T1000 (cell line): ENCODE measurements at places on chromosomes 7 and 10.
A peak's percentile ranks its signal among the peaks of the same experiment; 100 is the strongest.

- no peak for DNase-seq
These were observed 522.7 kb upstream of the FZD8 start for GRCh38 chr10:36164556-36165504.

DNA sequence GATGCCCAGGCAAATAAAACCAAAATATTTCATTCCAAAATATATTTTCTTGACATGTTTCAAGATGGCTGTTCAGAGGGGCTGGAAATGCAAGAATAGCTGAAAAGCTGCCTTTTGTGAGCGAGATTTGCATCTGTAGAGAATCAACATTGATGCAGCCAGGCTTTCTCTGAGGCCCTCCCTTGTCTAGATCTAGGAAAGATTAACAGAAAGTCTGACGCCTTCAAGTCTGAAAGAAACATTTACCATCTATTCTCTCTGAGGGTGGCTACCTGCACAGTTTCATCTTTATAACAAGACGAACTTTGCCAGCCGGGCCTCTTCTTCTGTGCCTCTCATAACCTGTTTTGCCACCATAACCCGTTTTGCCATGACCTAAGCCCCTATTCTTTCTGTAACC lies 170.2 kb downstream of the AKR1D1 start:
- no peak for DNase-seq

DNA sequence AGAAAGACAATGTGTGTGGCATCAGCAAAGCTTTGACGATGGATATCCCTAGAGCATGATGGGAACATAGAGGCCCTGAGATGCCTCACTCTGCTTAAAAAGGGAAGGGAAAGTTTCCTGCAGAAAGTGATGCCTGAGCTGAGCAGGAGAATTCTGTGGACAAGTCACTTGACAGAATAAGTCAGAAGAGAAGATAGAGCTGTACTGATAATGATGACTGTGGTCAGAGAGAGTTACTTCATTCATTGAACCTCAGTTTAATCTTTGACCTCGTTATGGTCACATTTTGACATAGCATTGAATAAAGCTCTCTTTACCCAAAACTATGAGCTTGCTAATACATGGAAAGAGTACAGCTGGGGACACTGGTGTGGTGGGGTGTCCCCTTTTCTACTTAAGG lies 7.6 kb downstream of the CUBN start:
- no peak for DNase-seq

DNA sequence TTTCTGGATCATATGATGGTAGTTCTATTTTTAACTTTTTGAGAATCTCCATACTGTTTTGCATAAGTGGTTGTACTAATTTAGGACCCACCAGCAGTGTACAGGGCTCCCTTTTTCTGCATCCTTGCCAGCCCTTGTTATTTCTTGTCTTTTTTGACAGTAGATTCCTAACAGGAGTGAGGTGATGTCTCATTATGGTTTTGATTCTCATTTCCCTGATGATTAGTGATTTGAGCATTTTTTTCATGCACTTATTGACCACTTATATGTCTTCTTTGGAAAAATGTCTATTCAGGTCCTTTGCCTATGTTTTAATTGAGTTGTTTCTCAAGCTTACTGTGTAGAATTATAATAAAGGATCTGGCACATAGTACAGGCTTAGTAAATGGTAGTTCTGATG lies 238.8 kb upstream of the BMPER start:
- DNase-seq, result no peak

- DNase-seq, result no peak
These were observed 13.9 kb upstream of the SH2D4B start for GRCh38 chr10:80523773-80524172.

GRCh38 chr10:109824206-109824605 lies 99.1 kb downstream of the XPNPEP1 start:
- DNase-seq, result no peak

- no peak for DNase-seq
These were observed 48.3 kb upstream of the SEPHS1 start for GRCh38 chr10:13396369-13396768.

GRCh38 chr7:4815609-4816418 lies 40.4 kb downstream of the AP5Z1 start:
- no peak for DNase-seq

DNA sequence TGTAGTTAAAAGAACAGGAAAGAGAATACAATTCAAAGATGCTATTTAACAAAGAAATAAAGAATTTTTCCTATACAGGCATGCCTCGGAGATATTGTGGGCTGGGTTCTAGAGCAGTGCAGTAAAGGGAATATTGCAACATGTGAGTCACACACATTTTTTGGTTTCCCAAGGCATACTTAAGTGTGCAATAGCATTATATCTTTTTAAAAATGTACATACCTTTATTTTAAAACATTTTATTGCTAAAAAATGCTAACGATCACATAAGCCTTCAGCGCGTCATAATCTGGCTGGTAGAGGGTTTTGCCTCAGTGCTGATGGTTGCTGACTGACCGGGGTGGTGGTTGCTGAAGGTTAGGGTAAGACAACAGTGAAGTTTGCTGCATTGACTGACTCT lies 54.4 kb downstream of the ESYT2 start:
- no peak for DNase-seq

DNA sequence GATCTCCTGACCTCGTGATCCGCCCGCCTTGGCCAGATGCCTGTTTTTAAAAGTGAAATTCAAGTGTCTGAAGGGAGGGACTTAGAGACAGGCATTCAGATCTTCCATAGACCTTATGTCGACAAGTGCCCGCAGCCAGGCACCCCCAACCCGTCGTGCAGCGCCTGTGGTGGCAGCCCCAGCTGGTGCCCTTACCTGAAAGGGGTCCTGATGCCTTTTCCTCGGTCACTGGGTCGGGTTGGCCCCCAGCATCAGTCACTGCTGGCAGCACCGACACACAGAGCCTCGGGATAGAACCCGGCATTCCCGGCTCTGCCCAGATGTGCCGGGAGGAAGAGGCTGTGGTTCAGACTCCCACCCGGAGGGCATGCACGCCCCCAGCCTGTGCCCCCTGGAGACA lies 23.3 kb downstream of the LRRC27 start:
- DNase-seq, result no peak

- no peak for DNase-seq
These were observed 8.2 kb upstream of the OPTN start for GRCh38 chr10:13091801-13092200.

DNA sequence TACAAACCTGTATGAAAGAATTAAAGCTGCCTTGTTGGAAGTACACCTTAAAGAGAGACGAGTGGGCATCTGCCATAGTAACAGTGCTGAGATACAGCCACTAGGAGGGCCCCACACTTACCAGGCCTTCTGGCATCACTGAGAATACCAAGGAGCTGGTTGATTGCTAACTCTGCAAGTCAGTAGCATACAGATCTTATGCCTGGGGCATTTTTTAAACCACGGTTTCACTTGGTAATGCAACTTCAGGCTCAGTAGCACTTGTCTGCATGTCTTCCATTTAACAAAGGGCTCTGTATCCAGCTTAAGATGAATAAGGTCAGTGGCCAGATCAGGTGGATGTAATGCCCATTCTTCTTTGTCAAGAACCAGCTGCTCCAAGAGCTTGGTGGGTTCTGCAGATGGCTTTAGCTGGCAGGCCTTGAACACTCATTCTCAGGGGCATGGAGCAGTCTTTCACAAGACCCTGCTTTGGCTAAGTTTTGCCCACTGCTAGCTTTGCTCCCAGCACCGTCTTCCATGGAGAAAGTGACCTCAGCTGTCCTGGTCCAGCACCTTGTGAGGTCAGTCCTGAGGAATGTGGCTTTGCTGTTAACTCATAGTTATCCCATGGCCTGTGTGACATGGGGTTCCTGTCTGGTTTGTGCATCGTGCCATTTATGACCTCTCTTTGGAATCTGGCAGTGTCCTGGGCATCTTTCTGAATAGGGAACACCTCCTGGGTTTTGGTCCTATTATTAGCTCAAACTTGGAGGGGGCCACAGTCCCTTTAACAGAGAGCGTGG lies 68.1 kb downstream of the BMPER start:
- DNase-seq, result no peak

DNA sequence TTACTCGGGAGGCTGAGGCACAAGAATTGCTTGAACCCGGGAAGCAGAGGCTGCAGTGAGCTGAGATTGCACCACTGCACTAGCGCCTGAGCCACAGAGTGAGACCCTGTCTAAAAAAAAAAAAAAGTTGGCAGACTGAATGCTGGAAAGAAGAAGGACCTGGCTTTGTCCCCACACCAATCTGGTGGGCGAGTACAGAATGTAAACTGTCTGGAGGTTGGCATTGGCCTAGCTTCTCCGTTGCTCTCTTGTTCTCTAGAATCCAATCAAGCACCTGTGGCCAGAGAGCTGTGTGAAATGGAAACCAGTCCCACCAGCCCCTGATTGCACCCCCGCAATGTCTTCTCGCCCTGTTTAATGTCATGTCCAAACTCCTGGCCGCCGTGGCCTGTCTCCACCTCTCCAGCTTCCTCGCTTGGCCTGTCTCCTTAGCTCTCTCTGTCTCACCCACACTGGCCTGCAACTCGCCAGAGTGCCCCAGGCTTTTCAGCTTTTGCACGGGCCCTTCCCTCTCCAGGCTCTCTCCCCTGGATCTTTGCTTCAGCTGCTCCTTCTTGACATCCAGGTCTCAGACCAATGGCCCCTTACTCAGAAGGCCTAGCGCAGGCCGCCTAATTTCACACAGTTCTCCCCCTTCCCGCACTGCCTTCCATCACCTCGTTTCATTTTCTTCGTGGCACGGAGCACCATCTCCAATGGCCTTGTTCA lies 670 bp upstream of the AGK start:
- DNase-seq, result no peak

DNA sequence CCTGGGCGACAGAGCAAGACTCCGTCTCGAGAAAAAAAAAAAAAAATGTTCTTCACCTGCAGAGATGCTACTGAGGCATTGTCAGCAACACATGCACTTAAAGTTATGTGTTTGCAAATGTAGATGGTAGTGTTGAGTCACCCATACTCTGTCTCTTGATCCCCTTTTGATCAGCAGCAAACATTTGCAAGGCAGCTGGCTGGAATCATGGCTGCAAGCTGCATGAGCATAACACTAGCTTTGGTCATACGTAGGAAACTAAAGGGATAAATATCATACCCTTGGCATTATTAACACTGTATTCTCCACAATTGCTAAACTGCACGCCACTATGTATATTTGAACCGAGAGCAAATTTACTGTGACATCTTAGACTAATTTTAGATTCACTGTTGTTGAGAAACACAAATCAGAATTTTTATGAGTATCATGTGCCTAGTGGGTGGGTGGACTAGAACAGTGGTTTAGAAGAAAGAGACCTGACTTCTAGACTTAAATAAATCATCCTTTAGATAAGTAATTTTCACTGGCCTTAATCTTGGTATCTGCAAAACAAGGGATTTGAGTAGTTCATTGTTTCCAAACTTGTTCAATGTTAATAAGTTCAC lies 229.3 kb upstream of the MEOX2 start:
- DNase-seq, result no peak

DNA sequence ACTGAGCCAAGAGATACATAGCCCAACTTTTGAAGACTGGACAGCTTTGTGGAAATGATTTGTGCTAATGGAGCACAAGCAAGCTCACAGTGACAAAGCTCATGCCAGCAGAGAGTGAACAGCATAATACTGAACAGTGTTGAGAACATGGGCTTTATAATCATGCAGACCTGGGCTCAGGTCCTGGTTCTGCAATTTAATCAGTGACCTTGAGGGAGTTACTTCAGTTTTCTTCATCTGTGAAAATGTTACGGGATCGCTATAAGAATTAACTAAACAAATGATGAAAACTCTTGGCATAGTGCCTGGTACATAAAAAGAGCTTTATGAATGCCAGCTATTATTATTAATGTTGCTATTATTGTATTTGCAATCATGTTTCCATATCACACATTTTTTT lies 690.5 kb upstream of the LRRN3 start:
- DNase-seq, result no peak

GRCh38 chr10:56181607-56182006 lies 179.5 kb downstream of the ZWINT start:
- DNase-seq, result no peak

- DNase-seq, result peak; percentile 27
These were observed 260.3 kb downstream of the SNX13 start for GRCh38 chr7:17680026-17680425.

- DNase-seq, result no peak
These were observed 631.5 kb upstream of the NRP1 start for GRCh38 chr10:33965795-33966581.

GRCh38 chr10:129942936-129943715 lies 20.9 kb downstream of the EBF3 start:
- DNase-seq, result no peak

GRCh38 chr10:47121336-47121735 lies 178.7 kb upstream of the GDF10 start:
- DNase-seq, result no peak

DNA sequence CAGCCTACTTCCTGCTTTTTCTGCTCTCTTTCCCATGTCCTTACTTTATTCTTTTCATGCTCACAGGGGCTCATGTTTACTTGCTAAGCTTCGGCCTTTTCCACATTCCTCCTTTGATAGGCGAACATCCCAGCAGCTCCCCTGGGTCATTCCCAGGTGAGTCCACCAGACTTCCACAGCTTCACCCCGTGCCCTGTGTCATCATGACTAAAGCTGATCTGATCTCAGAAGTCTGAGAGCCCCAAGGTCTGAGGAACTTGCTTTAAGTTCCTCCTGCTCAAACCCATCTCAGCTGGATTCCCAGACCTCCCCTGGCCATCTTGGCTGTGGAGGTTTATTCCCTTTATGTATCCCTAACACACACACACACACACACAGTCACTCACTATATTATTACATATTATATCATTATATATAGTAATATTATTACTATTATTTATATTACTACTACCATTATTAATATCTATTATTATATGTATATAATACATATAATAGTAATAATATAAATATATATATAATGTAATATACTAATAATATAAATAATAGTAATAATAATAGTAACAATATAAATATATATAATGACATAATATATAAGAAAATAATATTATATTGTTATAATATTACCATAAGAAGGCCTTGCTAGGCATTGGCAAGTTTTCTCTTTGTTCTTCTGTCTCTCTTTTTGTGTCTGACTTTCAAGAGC lies 295.9 kb downstream of the PTEN start:
- no peak for DNase-seq

DNA sequence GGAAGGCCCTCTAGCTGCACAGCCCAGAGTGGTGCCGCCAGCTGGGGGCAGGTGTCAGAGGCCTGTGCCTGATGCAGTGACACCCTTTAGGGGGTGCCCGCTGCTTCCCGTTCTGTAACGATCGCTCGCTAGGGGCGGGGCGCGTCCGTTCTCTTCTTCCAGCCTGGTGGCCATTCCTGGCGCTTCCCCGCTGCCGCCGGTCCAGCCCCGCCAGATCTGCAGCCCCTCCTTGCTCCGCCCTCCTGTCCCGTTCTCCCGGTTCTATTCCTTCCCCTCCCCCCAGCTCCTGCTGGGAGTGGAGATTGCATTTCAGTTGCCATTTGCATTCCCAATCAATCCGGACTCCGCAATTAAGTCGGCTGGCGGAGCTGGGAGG lies 39.2 kb downstream of the AGAP3 start:
- no peak for DNase-seq

DNA sequence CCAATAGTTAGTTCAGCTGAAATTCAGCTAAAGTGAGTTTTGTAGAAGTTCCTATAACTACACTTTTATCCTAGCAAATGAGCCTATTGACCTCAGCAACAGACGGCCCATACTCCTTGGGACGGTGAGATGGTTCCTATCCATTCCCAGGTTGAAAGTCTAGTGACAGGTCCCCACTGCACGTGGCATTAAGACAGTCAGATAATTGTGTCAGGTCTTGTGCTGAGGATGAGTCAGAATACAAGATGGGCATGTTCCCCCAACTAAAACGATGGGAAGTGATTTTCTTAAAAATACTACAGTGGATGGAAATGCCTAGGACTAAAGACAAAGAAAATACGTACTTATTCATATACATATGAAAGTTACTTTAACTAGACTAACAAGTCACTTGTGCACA lies 2.1 kb downstream of the CAV1 start:
- DNase-seq, result no peak
